ENCODE measurements at places on chromosomes 12 and 14.
A peak's percentile ranks its signal among the peaks of the same experiment; 100 is the strongest.

- DNase-seq: no peak
Observed at GRCh38 chr12:104591257-104591885, 134.6 kb downstream of the CHST11 start.

DNA sequence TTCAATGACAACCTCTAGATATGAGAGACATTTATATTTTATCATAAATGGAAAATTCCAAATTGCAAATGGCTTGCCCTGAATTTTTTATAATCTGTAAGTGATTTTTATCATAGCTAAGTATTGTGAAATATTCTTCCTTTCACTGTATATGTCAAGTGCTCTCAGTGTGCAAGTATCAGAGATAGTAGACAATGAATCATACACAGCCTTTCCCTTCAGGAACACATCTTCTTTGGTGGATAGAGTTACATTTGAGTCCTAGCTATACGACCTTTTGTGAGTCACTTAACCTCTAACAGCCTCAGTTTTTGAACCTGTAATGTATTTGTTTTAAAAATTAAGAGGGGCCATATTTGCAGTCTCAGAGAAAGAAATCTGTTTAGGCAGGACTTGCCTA lies 350.7 kb upstream of the SEL1L start:
- no peak for DNase-seq

DNA sequence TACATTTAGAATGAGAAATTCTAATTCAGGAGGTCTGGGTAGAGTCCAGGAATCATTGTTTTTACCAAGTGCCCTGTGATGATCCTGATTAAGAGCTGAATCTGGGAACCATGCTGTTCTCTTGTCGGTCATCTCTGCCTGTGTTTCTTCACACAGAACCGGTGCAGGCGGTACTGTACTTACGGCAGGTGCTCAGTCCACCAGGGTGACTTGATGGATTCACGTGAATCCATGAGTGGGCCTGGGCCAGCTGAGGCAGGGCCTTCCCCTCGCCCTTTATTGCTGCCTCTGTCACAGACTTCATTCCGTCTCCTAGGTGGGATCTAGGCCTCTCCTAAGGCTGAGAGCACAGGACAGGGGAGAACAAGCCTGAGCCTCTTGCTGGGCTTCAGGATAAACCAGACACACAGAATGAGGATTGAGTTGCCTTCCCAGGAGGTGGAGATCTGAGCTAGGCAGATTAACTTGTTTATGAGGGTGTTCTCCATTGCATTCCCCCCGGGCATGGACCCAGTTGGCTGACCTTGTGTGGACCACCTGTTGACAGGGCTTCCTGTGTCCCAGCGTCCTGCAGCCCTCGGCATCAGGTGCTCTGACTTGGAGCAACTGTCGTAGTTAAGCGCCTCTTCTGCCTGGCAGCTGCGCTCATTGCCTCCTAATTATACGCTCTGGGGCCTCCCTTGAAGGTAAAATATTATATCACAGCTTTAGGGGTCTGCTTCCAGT lies 42.1 kb downstream of the B4GALNT3 start:
- DNase-seq: no peak

- DNase-seq: no peak
Observed at GRCh38 chr12:1907652-1908611, 10.5 kb downstream of the CACNA2D4 start.

DNA sequence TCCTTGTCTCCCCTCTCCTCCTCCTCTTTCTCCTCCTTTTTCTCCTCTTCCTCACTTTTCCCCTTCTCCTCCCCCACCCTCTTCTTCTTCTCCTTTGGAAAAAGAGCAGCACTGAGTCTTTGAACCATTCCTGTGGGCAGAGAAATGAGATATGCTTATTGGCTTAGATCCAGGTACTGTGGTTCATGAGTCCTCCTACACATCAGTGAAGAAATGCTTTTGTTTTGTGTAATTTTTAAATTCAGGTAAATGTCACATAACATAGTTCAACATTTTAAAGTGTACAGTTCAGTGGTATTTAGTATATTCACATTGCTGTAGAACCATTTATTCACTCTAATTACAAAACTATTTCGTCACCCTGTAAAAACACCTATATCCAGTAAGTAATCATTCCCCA lies 402.1 kb downstream of the AACS start:
- DNase-seq: no peak

GRCh38 chr14:59463787-59464485 lies 1.2 kb downstream of the GPR135 start:
- no peak for DNase-seq

DNA sequence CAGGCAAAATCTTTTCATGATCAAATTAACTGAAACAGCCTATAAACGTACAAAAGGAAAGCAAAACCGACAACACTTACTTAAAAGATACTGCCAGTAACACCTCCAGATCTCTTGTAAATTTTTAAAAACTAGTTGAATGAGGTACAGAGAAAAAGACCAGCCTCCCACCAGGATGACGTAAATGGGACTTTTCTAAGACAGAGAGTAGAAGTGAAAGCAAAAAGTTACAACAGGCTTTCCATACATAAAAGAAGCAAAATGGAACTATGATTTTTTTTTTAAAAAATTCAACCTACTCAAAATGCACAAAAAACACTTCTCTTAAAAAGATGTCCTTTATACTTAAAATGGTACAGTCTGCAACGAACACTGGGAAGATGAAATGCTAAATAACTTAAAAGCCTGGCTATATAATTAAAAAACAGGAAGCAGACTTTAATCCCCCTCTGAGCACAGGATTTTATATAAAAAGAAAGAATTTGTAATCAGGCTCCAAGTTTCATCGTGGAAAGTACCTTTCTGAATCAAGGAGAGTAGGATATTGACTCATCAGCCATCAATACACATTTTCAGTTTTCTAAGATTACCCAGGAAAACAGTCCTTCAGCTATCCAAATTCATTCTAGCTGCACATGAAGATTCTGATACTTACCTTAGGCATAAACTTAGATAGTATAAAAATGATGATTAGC lies 14.2 kb upstream of the MYO1A start:
- no peak for DNase-seq

GRCh38 chr12:67025543-67026114 lies 243.5 kb upstream of the CAND1 start:
- DNase-seq: no peak

- no peak for DNase-seq
Observed at GRCh38 chr14:89990218-89990617, 34.5 kb downstream of the TDP1 start.

- no peak for DNase-seq
Observed at GRCh38 chr12:101566318-101566717, 28.5 kb upstream of the MYBPC1 start.

DNA sequence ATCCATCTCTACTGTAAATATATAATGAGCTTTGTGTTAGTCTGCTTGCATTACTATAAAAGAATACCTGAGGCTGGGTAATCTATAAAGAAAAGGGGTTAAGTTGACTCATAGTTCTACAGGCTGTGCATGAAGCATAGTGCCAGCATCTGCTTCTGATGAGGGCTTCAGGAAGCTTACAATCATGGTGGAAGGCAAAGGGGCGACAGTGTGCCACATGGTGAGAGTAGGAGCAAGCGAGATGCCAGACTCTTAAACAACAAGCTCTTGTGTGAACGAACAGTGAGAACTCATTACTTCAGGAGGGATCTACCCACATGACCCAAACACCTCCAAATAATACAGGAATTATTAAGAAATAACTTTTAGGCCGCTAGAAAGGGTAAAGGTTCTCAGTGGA lies 28.1 kb downstream of the APOBEC1 start:
- DNase-seq: peak; percentile 1

DNA sequence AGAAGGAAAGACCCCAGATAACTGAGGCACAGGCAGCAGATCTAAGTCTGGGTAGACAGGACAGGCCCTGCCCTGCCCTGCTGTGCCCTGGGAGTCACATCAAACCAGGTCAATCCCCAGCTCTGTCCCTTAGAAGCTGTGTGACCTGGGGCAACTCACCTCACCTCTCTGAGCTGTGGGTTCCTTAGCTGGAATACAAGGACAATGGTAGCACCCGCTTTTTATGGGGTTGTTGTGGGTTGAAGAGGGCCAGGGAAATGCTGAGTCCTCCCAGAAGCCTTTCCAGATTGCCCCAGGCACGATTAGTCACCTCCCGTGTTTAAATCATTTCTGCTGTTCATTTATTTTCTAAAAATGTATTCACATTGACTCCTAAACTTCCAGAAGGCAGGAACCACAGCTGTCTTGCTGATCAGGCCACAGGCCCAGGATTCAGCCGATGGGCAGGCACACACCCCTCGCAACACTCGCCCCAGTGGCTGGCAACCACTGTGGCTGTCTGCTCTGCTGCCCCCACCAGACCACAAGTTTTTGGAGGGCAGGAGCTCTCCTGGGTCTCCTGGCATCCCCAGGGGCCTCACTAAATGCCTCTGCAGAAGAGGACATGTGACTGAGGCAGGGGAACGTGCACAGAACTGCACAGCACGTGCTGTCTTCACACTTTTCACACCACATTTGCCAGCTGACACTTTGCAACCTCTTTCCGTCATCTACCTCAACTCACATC lies 3.0 kb downstream of the SELPLG start:
- DNase-seq: no peak

- DNase-seq: no peak
Observed at GRCh38 chr12:27711317-27711682, 668 bp downstream of the MRPS35 start.

DNA sequence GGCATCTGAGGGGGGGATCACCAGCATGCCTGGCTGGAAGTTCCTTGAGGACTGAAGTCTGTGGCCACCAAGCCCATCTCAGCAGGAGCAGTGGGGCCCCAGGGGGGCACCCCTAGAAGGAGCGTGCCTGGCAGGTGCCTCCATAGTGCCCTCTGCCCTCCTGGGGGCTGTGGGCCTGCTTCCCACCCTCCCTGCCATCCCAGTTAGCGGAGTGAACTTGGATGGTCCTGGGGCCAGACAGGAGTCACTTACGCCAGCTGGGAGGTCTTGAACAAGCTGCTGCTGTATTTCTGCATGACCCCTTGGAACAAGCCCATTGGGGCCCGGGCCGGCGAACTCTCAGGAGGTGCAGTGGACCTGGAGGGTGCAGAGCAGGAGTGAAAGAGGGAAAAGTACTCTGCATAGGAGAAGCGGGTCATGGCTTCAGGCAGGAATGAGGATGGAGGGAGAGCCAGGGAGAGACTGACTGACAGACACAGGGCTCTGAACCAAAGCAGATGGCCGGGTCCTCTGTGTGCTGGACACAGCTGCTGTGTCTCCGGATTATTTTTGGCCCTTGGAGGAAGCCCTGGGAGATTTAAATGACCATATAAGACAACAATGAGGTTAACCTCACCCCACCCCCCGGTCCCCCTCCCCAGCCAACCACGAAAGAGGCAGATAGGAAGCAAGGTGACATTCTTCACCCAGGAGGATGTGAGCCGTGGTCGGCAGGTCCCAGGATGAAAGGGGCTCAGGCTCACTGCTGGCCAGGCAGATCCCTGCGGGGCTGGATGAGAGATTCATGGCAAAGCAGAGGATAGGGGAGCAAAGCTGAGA lies 19.6 kb downstream of the ASB2 start:
- DNase-seq: no peak

GRCh38 chr12:41293011-41293410 lies 104.9 kb downstream of the PDZRN4 start:
- no peak for DNase-seq

- DNase-seq: no peak
Observed at GRCh38 chr12:94193168-94193567, 44.8 kb downstream of the PLXNC1 start.

DNA sequence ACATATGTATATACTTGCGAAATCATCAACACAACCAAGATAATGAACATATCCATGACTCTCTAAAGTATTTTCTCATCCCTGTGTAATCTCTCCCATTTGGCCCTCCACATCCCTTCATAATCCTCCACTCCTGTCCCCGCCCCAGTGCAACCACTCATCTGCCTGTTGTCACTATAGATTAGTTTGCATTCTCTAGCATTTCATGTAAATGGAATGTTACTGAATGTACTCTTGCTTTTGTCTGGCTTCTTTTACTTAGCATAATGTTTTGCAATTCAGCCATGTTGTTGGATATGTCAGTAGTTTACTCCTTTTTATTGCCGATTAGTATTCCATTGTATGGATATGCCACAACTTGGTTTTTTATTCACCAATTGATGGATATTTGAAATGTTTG lies 99.1 kb downstream of the BICD1 start:
- DNase-seq: no peak

DNA sequence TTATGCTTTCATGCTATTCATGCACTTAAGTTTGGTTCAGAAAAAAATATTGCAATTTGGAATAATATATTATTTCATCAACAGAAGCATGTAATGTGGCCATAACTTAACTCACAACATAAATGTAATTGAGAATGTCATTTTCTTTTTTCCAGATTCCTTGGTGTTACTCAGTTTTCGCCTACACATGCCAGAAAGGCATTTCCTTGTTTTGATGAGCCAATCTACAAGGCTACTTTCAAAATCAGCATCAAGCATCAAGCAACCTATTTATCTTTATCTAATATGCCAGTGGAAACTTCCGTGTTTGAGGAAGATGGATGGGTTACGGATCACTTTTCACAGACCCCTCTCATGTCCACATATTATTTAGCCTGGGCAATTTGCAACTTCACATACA lies 14.4 kb downstream of the TRHDE start:
- no peak for DNase-seq

DNA sequence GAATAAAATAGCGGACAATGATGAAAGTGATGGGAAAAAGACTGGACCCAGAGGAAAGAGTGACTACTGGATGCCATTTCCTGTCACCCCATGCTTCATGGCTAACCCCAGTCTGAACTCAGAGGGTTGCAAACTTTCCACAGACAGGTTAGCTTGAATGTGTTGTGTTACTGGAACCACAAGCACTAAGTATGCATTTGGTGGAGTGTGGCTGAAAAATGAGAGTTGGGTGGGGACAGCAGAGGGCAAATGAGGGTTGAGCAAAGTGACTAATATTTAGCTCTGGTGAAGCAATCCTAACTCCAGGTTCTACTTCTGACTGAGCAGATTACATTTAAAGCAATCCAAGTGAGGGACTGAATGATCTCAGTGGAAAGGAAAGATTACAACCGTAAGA lies 1.6 kb downstream of the SLC16A7 start:
- no peak for DNase-seq

DNA sequence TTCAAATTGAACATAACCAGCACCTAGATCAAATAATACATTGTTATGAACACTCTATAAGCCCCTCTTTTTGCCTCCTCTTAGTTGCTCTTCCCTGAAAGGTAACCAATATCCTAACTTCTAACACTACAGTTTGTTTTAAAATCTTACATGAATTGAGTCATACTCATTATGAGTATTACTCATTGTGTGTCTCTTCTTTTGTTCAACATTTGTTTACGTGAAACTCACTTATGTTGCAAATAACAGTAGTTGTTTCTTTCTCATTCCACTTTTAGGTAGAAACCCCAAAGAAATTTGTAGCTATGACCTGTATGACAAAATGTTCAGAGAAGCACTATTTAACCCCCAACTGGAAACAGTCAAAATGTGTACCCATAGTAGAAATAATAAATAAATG lies 6.6 kb downstream of the LRRC9 start:
- DNase-seq: no peak

DNA sequence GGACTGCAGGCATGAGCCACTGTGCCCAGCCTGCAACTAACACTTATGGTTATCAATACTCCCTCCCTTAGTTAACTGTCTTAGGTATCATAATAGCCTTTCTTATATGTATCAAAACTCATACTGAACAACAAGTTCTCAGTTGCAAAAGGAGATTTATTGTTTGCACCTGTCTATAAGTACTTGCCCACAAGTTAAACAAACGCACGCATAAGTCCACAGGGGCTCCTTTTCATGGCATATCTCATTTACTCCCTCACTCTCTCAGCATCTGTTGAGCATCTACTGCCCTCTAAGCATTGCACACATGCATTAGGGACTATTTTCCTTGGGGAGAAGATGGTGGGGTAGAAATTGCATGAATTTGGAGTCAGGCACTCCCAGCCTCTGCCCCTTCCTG lies 46.7 kb upstream of the CORO1C start:
- no peak for DNase-seq

- DNase-seq: no peak
Observed at GRCh38 chr12:13209436-13210235, 13.1 kb downstream of the EMP1 start.

Measured in right kidney (tissue), 9 donors.